NCI-H446 treated with DMSO at 0.1 percent for 48 hours (cell line): ENCODE measurements at places on chromosomes 13 and 19.

DNA sequence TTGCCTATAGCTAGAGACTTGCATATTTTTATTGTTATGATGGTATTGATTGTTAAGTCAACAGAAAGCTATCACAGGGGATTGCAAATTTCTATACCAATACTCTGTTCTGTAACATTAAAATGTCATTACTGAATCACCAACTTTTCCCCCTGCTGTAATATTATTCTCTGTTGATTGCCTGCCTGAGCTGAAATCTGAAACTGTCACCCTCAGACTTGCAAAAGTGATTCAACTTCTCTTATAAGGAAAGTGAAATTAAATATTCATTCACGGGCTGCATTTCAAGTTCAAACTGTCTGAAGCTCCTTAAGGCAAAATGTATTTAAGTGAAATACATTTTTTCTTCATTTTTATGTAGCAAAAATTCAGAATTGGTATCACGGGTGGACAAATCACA, 723.2 kb downstream of the PCDH9 start:
- DNase-seq, result no peak

GRCh38 chr13:30313311-30313710, 6.0 kb upstream of the KATNAL1 start:
- DNase-seq, result no peak

GRCh38 chr13:114315074-114315785, 927 bp downstream of the CHAMP1 start:
- DNase-seq, result no peak

GRCh38 chr13:51495316-51495715, 42.5 kb upstream of the INTS6 start:
- DNase-seq, result no peak

DNA sequence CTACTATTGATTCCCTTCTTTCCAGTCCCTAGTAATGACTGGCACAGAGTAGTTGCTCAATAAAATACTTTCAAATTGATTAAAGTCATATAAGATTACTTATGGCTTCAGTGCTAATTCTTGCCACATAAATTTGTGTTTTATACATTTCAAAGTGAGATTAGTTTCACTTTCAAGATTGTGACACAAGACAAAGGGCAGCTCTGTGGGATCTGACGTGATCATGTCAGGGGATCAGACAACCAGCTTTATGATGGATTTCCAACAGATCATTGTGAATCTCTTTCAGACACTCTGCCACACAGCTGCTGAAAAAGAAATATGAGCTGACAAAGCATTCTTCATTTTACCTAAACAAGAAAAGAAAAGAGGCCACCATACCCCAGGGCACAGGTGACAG, 73.4 kb upstream of the POMP start:
- no peak for DNase-seq
